ENCODE measurements at places on chromosomes 16 and 17. TPM values are rescaled to one million over a fixed set of nuclear protein-coding genes. Genes with fewer than 3 reads are reported as not detected.

Gene PERCC1
- 3.1 TPM for total RNA-seq

Gene LAT
- total RNA-seq, result 0.72 TPM

Gene ATP2A1
- 0.24 TPM for total RNA-seq

Gene SEPTIN1
- total RNA-seq, result 8.9 TPM

Gene ACSM2A
- 5.1 TPM for total RNA-seq

Gene SPATA22
- 1.2 TPM for total RNA-seq

Gene STH
- total RNA-seq, result not detected

Gene FNDC8
- total RNA-seq, result not detected

Gene HOXB4
- 3.4 TPM for total RNA-seq

Gene SPATA2L
- total RNA-seq, result 12.5 TPM

Gene KRT10
- total RNA-seq, result 45.7 TPM

- DNase-seq, result no peak
These were observed 311.4 kb downstream of the SOX9 start for GRCh38 chr17:72432143-72432621.

DNA sequence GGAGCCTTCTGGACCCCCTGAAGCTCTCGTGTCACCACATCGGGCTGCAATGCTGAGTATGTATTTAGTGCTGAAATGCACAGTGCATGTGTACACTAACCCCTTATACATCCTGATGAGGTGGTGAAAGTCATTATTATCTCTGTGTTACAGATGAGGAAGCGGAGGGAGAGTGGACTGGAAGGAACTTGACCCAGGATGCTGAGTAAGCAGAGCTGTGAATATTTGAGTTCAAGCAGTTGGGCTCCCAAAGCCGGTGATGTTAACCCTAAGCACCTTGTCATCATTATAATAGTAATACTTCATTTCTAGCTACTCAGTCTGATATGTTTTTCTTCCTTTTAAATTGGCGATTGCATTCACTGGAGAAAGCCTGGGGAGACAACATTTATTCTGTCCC lies 25.9 kb upstream of the NKD1 start:
- no peak for DNase-seq

DNA sequence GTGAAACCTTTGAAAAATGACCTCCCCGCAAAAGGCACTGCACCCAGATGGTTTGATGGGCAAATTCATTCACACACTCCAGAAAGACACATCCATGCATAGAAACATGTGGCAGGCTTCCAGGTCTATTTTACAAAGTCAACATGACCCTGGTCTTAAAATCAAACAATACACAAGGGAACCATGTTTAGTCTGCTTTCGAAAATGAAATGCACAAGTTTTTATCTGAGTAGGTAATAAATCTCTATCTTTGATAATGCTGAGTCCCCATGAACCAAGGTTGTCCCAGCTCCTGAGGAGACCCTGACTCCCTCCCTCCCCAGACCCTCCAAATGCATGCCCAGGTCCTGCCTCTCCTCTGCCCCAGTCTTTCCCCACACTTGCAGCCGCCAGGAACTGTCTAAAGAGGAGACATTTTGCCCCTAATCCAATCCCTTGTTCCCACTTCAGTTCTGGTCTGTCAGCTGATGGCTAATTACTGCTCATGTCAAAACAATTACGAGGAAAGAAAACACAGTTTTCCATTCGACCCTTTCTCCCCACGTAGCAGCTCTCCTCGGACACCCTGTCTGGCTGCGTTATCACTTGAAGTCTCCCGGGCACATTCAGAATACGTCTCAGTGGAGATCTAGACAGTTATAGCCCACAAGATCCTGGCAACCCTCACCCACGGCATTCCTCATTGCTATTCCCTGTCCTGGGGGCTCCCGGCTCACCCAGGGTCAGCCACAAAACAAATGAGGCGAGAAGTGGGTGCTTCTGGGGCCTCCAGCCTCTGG lies 68.8 kb upstream of the RCVRN start:
- DNase-seq, result no peak

- no peak for DNase-seq
These were observed 100.0 kb downstream of the METRNL start for GRCh38 chr17:83179374-83179773.

DNA sequence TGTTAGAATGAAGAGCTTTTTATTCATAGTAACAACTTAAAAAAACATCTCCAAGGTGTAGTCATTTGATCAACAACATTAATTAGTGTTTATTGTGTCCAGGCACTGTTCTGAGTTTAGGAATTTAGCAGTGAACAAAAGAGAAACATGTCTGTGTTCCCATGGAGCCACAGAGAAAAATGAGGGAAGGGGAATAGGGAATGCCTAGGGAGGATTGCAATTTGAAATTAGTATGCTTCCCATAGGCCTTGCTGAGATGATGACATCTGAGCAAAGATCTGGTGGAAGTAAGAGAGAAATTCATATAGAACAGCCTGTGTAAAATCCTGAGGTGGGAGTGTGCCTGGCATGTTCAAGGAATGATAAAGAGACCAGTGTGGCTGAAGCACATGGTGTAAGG lies 318.0 kb downstream of the BCAS3 start:
- DNase-seq, result no peak

- DNase-seq, result peak; percentile 22
These were observed 862 bp downstream of the GLTPD2 start for GRCh38 chr17:4789701-4789950.

- peak; percentile 77 for DNase-seq
These were observed 7.6 kb downstream of the MYO1C start for GRCh38 chr17:1484676-1485422.

DNA sequence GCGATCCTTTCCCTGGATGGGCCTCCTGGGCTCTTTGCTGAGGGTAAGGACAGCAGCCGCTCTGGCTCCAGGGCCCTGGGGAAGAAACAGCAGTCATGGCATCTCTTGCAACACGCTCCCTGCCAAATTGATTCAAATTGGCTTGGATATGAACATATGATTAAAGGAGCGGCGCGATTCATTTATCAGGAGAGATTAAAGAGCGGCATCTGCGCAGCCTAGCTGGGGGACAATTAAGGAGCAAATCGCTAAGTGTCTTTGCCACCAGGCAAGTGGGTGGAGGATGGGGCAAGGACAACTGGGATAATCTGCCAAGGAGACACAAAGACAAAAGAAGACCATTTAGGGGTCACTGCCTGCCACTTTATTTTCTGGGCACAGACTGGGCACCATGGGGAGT lies 27.8 kb downstream of the PIPOX start:
- no peak for DNase-seq

DNA sequence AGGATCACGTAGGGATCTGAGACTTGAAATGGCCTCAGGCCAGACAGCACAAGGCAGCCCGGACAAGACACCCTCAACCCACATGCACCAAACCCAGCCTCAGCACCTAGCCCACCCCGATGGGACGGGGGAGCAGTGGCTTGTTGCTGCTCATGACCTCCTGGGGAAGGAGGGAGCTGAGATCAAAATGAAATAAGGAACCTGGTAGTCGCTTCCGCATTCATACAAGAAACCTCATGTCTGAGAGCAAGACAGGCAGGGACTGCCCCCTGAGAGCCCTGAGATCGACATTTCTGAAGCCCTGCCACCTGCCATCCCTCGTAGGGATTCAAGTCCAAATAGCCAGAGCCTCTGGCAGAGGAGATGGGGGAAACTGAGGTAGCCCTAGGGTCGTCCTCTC lies 5.7 kb upstream of the CEP131 start:
- peak; percentile 31 for DNase-seq

DNA sequence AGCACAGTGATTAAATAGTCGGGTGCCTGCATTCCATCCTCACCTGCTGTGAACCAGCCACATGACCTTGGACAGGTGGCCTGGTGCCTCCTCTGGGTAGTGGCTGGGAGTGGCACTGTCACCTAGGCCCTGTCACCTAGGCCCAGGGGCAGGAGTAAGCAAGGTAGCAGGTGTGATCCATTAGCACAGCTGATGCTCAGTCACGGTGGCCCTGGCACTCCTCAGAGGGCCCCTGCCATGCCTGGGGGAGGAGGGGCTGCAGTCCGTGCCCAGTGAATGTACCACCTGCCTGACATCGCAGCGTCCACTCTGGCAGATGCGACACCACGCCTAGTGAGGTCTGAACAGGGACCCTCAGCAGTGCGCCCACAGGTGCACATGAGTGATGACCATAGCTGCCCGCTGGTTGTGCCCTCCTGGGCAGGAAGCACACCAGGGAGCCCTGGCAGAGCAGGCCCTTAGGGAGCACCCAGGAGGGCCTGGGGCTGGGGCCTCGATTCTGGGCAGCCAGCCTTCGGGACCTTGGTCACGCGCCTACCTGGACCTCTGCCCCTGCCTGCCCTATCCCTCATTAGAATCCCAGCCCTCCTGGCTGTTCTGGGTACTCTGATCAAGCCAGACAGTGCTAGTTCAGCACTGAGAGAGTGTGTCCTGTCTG lies 33.1 kb upstream of the CRISPLD2 start:
- no peak for DNase-seq

- DNase-seq, result peak; percentile 68
These were observed 262.3 kb downstream of the KIF2B start for GRCh38 chr17:54085020-54085419.

DNA sequence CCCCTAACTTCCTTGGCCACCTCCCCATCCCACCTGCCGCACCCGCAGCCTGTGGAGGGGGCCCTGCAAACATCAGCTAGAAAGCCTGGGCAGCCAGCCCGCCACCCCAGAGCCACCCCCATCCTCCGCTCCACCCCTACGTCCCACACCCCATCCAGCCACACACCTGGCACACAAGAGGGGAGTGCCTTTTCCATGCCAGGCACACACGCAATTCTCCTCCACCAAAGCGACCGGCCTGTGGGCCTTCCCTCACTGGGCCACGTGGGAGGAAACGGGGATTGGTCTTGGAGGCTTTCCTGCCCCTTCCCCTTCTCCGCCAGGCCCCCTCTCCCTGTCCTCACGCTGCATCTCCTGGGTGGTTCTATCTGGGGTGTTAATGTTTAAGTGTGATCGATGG lies 48.7 kb upstream of the TNRC6C start:
- no peak for DNase-seq

- peak; percentile 55 for DNase-seq
These were observed 5.2 kb upstream of the CDH8 start for GRCh38 chr16:62041401-62041800.

DNA sequence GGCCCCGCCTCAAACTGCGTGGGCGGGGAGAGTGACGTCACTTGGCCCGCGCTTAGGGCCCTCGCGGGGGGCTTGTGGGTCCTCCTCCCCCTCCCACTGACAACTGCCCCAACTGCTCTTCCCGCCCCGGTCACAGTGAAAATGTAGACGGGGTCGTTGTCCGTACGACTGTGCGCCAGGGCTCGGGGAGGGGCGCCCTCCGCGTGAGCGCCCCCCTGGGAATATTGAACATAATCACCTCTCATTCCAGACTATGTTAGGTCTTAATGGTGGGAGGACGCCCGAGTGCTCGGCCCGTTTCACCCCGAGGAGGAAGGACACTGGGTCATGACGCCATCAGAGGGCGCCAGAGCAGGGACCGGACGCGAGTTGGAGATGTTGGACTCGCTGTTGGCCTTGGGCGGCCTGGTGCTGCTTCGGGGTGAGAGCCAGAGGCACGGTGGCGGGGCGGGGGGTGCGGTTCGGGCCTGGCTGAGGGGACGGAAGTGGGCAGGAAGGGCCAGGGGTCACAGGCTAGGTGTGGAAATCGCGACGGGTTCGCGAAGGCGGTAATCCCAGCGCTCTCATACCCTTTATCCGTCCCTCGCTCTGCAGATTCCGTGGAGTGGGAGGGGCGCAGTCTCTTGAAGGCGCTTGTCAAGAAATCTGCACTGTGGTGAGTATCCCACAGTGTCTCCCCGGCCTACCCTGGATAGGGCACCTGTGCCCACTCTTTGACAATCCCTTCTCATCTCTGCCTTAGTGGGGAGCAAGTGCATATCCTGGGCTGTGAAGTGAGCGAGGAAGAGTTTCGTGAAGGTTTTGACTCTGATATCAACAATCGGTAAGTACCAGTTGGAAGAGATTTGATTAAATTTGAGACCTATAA lies at the start of gene ELP5:
TSS of gene ELP5 (plus strand) at position 40 of the 868 bp plus-strand sequence. CDS start at position 376, 336 bp downstream.
- peak; percentile 97 for DNase-seq

- no peak for DNase-seq
These were observed 25.3 kb downstream of the LMF1 start for GRCh38 chr16:945271-946047.

DNA sequence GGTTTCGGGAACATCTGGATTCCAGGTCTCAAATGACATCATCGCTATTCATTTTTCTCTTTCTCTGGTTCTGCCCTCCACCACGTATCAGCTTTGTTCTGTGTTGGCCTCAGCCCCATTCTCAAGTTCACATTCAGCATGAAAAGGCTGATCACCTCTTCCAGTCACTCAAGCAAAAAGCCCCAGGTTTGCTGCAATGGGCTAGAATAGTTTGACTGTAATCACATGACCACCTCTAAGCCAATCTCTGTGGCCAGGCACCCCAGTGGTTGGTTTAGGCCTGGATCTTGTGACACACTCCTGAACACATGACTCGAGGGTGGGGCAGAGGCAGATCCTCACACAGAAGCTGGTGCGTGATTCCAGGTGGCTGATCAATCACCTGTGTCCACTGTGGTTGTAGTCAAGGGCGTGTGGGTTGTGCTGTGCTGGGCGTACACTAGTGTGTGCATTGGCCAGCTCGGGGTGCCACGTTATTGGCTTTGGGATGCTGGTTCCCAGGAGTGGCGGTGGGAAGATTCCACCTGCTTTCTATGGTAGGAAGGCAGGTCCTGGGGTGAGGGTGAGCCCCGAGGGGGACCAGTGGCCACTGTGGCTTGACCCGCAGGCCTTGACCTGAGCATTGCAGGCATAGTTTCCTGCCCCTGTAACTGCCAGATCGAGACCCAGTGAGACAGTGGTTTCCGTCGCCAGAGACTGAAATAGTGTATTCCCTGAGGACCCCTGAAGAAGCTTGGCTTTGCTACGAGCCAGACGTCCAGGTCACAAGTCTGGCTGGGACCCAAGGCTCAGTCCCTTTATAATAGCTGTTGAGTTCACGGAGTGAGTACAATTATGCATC lies 12.0 kb downstream of the EEF2K start:
- no peak for DNase-seq

GRCh38 chr17:2705263-2705662 lies 6.3 kb downstream of the CLUH start:
- DNase-seq, result no peak

GRCh38 chr16:87463722-87464690 lies 28.8 kb downstream of the ZCCHC14 start:
- DNase-seq, result no peak

GRCh38 chr17:1460233-1460632 lies 4.2 kb upstream of the CRK start:
- DNase-seq, result no peak

DNA sequence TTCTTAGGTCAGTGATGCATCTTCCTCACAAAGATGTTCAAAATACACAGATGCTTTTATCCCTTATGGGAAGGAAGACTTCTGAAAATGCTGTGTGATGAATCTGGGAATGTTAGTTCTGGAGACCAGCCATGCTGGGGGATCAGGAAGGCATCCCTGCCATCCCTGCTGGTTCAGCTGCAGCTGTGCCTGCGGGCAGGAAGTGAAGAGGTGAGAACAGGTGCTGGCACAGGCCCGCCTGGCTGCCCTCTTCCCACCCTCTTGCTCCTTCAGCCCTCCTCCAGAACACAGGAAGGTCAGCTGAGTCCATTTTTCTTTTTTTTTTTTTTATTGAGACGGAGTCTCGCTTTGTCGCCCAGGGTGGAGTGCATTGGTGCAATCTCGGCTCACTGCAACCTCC lies 15.2 kb downstream of the RAB11FIP3 start:
- DNase-seq, result no peak

All from umbilical cord (tissue), 2 donors.